ENCODE measurements at places on chromosomes 16 and 17. TPM values are rescaled to one million over a fixed set of nuclear protein-coding genes. Genes with fewer than 3 reads are reported as not detected.

The ZFP1 gene
- total RNA-seq, result 5.7 TPM

The GLP2R gene
- not detected for total RNA-seq

The CHRNE gene
- total RNA-seq, result not detected

The KRT39 gene
- total RNA-seq, result not detected

The RBFOX1 gene
- not detected for total RNA-seq

The AXIN2 gene
- not detected for total RNA-seq

The KRT27 gene
- total RNA-seq, result not detected

The SMTNL2 gene
- total RNA-seq, result not detected

The CISD3 gene
- total RNA-seq, result 11.2 TPM

The CLEC18A gene
- total RNA-seq, result 0.05 TPM

The FBXW10 gene
- total RNA-seq, result 0.09 TPM

The CACNA1G gene
- total RNA-seq, result 0.05 TPM

The MT3 gene
- not detected for total RNA-seq

The CD300H gene
- total RNA-seq, result 0.46 TPM

The RUNDC3A gene
- total RNA-seq, result 0.92 TPM

The HCFC1R1 gene
- total RNA-seq, result 27.3 TPM

The SLC16A11 gene
- not detected for total RNA-seq

The CCL1 gene
- not detected for total RNA-seq

The IL34 gene
- total RNA-seq, result 0.63 TPM

The CCL22 gene
- total RNA-seq, result 0.35 TPM

The CHAD gene
- total RNA-seq, result not detected

The HLF gene
- 0.28 TPM for total RNA-seq

The SLC35G6 gene
- total RNA-seq, result not detected

The TP53TG3 gene
- not detected for total RNA-seq

The CARD14 gene
- total RNA-seq, result 5.5 TPM

The SCPEP1 gene
- total RNA-seq, result 65.1 TPM

The CCL11 gene
- not detected for total RNA-seq

The CMTM2 gene
- total RNA-seq, result not detected

The MEOX1 gene
- 0.28 TPM for total RNA-seq
